ENCODE measurements at places on chromosomes 11 and 22.

GRCh38 chr11:19501631-19502030 lies 211.0 kb upstream of the NAV2 start:
- DNase-seq = no peak

- DNase-seq = peak; percentile 49
Observed at GRCh38 chr22:17366830-17367229, 2.4 kb upstream of the CECR2 start.

DNA sequence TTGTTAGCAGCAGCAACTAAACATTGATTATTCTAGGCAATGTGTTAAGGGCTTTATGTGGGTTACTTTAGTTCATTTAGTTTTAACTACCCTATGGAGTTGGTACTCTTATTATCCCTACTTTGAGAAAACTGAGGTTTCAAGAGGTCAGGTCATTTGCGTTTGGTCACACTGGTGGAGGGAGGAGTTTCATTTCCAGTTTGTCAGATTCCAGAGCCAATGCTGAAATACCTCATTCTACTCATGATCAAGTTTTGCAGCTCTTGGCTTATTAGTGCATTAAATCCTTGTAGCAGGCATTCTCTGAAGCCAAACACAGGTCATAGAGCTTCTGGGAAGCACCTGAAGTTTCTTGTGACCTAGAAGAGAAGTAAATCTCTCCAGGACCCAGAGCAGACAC lies 24.1 kb upstream of the POGLUT3 start:
- no peak for DNase-seq

DNA sequence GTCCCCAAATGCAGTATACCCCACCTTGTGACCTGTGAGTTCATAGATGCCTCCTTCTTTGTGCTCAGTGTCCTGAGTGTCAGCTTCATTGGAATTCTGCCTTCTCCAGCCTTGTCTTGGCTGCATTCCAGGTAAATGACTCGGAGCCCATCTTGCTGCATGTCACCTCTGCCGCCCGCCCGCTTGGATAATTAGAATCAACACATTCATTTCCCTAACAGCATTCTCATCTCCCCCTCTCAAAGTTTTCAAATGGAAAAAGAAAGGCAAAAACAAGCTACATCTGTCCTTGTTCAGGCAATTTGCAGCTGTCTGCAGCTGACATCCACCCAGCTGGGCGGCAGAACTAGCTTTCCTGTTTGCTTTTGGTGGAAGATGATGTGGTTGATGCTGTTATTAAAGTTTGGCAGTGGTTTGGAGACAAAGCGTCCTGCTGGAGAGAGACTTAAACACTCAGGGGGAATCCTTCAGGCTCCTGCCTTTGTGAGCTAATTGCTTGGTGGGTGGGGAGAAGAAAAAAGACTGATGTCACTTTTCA lies 198.8 kb upstream of the SEZ6L start:
- no peak for DNase-seq

GRCh38 chr11:17767914-17768313 lies 33.3 kb downstream of the KCNC1 start:
- no peak for DNase-seq

DNA sequence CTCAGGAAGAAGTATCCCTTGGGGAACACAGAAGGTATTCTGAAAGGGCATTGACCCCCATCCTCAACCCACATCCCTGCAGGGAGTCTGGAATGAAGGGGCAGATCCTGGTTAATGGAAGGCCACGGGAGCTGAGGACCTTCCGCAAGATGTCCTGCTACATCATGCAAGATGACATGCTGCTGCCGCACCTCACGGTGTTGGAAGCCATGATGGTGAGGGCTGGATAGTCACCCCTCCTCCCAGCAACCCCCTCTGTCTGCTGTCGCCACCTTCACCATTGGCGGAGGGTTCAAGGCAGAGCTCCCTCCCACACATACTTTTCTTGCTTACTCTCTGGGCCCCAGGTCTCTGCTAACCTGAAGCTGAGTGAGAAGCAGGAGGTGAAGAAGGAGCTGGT lies 5.3 kb downstream of the ABCG4 start:
- DNase-seq = no peak

DNA sequence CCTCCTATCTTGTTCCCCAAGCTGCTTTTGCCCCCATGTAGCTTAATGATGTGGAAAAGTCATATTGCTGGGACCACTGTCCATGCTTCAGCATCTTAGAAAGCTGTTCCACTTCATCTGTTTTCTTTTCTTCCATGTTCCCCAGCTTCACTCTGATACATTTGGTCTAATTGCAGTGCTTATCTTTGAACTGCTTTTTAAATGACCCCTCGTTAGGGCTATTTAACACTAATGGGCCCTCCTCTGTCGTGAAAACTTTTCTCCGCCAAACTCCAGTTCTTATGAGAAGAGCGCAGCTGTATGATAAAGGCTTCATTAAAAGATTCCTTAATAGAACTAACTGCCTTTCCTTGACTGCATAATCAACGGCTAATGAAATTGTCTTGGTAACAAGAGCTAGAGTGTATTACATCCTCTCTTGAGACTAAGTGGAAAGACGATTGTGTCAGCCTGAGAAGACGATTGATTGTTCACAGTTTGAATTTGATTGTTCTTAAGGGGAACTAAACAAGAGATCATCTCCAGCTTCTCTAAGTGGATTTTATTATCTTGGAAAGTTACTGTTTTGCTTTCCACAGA lies 165.0 kb upstream of the MTNR1B start:
- DNase-seq = no peak

GRCh38 chr11:7030836-7031235 lies 10.6 kb downstream of the NLRP14 start:
- no peak for DNase-seq

GRCh38 chr22:26308467-26308866 lies 120.6 kb upstream of the ASPHD2 start:
- DNase-seq = no peak

DNA sequence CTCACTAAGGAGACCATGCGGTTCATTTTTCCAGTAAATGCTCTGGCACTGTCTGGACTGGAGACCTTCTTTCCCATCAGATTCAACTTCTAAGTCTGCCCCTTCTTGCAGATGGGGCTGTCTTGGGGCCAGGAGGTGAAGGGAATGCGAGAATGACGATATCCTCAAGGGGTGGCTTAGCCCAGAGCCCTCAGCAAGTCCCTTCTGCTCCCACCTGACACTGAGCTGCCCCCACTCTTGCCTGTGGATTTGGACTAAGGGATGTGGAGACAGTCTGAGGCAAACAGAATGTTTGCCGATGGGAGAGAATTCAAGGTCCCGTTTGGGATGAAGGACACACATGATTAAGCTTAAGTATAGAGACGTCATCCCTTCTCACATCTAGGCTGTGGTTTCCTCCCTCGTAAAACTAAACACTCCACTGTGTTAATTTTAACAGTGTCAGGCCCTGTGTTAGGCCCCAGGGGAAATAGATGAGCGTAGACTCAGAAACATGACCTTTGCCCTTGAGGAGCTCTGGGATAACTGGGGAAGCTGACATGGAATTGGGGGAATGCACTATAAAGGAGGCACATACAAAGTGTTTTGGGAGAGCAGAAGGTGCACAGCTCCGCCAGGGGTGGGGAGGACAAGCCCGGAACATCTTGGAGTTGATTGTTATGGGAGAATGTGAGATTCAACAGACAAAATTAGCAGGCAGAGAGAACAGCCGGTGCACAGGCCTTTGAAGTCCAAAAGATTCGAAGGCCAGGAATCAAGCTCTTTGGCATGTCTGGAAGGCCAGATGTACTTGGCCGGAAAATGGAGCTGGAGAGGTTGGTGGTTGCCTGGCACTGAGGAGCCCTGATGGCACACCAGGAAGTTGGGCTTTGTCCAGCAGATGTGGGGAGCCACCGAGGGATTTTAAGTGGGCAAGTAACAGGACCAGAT lies 71.6 kb downstream of the ST3GAL4 start:
- DNase-seq = no peak

- DNase-seq = no peak
Observed at GRCh38 chr11:41989823-41990380, 530.5 kb upstream of the LRRC4C start.

GRCh38 chr22:28425211-28425610 lies 254.4 kb downstream of the TTC28 start:
- no peak for DNase-seq

DNA sequence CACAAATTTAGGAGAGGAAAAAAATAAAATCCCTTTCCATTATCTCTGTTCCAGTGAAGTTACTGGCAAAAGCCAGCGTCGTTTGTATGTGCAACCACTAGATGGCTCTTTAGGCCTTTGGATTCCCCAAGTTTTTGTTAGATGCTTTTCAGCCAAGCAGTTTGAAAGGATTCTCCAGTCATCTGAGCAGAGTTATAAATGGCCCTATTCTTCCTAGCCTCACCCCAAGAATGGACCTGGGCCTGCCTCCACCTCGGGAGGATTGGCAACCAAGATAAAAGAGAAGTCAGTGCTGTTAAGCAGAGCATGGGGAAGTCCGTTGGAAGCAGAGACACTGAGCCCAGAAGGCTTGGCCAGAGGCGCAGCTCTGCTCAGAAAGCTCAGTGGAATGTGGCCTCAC lies 15.4 kb downstream of the FAM181B start:
- DNase-seq = peak; percentile 40

DNA sequence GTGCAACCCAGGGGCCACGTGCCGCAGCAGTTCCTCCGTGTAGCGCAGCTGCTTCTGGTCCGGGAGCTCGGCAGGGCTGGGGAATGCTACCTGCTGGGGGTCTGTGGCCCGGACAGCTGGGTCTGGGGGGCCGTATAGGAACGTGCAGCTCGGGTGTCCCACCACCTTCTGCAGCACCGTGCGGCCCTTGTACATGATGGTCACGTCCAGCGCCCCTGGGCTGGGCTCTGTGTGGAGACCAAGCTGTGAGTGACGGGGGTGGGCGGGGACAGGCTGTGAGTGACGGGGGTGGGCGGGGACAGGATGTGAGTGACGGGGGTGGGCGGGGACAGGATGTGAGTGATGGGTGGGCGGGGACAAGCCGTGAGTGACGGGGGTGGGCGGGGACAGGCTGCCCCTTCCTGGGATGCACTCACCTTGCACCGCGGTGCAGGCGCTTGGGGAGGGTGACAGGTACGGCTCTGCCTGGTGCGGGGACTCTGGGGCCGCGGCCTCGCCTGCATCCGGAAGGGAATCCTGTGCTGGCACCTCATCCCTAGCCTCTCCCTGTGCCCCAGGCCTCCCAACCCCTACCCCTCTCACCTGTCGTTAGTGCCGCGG lies 2.3 kb downstream of the IRF7 start:
- DNase-seq = peak; percentile 96

- no peak for DNase-seq
Observed at GRCh38 chr11:76627606-76628005, 42.9 kb downstream of the LRRC32 start.

DNA sequence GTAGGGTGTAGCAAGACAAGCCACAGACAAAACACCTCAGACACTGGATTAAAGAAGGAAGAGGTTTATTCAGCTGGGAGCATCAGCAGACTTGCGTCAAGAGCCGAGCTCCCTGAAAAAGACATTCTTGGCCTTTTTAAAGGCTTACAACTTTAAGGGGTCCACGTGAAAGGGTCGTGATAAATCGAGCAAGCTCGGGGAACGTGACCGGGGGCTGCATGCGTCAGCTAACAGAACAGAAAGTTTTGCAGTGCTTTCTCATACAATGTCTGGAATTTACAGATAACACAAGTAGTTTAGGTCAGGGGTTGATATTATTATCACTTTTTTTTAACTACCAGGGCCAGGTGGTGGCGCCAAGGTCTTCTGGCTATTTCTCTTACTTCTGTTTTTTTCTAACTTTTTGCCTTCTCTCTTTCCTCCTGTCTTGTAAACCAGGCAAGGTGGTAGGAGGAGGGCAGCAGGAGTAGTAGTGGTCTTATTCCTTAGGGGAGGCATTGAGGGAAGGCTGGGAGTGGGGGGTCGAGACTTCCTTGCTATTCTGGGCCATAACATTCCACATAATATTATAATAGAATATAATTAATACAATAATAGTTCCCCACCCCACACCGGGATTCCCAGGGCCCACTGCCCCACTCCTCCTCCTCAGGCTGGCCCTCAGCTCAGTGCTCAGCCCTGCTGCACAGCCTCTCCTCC lies 587 bp upstream of the ALDH3B1 start:
- DNase-seq = no peak

- peak; percentile 61 for DNase-seq
Observed at GRCh38 chr11:70364745-70365543, 33.4 kb upstream of the CTTN start.

GRCh38 chr11:119144825-119145486 lies 3.9 kb upstream of the ABCG4 start:
- DNase-seq = peak; percentile 25

- no peak for DNase-seq
Observed at GRCh38 chr11:128985880-128986279, 43.2 kb upstream of the TP53AIP1 start.

- no peak for DNase-seq
Observed at GRCh38 chr11:122711831-122712381, 56.4 kb downstream of the UBASH3B start.

DNA sequence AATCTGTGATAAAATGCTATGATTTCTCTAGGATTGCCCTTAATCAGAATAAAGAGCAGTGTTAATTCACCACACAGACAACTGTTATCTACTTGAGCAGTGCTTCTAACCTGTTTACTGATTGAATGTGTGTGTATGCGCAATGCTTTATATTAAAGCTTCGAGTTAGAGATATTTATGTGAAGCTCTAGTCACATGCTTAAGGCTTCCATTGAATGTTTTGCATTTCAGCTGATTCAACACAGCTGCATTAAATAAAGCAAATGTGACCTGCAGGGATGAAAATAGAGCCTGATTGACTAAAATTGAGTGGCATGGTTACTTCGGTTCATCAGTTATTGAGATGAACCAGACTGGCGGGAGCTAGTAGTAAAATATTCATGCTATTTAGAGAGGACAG lies 395.3 kb downstream of the JRKL start:
- no peak for DNase-seq

Data from CD4-positive, alpha-beta T cell treated with Interleukin-6 for 4 hours (primary cell).